SK-N-DZ (cell line): ENCODE measurements at places on chromosomes 2 and 18.

DNA sequence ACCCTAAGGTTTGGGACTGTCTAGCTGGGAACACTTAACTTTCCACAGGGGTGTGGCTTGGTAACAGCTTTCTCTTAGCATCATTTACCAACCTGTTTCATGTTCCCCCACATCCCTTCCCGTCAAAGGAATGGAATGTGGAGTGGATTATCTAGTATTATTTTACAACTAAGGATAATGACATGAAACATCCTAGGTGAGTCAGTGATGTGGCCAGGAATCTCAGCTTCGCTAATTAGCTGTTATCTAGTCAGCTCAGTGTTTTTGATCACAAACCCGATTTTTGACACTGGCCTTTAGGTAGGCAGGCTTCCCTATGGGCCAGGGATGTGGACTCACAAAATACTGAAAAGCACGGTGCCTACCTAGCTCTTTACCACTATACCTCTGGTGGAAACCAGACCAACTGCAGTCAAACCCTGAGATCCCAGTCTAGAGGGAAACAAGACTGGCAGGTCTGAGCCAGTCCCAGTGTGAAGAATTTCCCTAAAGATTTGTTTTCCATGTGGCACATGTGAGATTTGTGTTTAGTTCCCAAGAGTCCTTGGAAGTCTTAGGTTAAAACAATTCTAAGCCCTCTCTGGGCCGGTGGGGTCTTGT is 2.8 kb upstream of the NRP2 start:
- DNase-seq = no peak

GRCh38 chr2:9247177-9247576 is 40.6 kb downstream of the ASAP2 start:
- DNase-seq = peak; percentile 62

GRCh38 chr2:72326759-72327158 is 179.1 kb upstream of the CYP26B1 start:
- DNase-seq = no peak

DNA sequence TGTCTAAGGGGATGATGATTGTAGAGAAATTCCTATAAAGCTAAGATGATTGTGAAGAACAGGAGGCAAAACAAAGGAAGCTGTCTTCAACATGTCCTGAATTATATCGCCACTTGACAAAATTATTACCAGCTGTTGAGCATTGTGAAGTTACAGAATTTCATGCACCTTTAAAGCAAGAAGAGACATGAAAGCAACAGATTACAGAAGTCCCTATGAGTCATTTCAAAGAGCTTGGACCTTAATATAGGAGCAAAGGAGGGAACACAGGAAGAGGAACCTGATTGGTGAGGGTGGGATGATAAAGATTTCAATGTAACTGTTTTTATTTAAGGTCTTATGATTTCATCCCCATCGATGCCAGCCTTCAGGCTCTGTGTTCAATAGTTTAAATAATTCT is 526.9 kb upstream of the HNMT start:
- no peak for DNase-seq

GRCh38 chr18:79792096-79792987 is 5.4 kb upstream of the KCNG2 start:
- no peak for DNase-seq

DNA sequence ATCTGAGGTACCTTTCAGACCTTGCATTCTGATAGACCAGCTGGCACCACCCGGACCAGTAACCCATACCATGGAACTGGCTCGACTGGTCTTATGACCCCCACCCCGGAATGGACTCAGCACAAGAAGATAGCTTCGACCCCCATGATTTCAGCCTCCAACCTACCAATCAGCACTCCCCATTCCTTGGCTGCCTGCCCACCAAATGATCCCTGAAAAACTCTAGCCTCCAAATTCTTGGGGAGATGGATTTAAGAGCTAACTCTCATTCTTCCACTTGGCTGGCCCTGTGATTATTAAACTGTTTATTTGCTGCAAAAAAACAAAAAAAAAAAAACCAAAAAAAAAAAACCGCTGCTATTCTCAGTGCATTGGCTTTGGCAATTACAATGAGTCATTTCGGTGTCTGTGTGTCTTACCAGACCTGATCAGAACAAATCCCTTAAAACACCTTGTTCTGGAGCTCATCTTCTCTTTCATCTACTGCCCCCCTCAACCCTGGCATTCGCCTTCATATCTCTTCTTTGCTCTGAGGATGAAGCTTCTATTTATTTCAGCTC is 60.1 kb upstream of the KIF5C start:
- no peak for DNase-seq

DNA sequence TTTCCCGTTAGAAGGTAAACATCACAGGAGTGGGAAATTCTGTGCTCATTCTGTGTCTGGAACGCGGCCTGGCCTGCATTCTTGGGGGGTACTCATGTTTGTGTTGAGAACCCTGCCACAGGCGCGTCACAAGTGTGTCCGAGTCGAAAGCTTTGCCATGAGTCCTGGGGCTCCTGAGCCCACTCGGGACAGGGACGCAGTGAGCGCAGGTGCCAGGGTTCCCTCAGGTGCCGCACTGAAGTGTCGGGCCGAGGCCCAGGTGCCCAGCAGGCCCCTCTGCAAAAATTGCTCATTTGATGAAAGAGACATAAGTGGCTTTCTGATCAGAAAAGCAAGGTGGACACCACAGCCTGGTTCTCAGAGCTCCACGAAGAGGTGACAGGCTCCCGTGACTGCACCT is 4.7 kb downstream of the D2HGDH start:
- no peak for DNase-seq
